ENCODE measurements at places on chromosomes 4 and X.

- DNase-seq, result no peak
These were observed 184.8 kb upstream of the MTMR8 start for GRCh38 chrX:64580035-64580434.

DNA sequence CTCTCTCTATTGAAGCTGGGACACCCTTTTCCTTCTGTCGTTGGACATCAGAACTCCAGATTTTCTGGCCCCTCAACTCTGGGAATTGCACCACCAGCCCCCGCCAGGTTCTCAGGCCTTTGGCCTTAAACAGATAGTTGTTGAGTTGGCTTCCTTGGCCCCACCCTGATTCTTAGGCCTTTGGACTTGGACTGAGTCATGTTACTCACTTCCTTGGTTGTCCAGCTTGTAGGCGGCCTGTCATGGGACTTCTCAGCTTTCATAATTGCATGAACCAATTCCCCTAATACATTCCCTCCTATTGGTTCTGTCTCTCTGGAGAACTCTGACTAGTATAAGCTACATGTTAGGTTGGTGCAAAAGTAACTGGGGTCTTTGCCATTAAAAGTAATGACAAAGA, 195.7 kb downstream of the GPAT3 start:
- DNase-seq, result no peak

- no peak for DNase-seq
These were observed 120.5 kb upstream of the WDR1 start for GRCh38 chr4:10237131-10237530.

- peak; percentile 57 for DNase-seq
These were observed 2.9 kb upstream of the LEF1 start for GRCh38 chr4:108171339-108172230.
